NCI-H345 (cell line): ENCODE measurements at places on chromosomes 6 and 20.
A peak's percentile ranks its signal among the peaks of the same experiment; 100 is the strongest.

DNA sequence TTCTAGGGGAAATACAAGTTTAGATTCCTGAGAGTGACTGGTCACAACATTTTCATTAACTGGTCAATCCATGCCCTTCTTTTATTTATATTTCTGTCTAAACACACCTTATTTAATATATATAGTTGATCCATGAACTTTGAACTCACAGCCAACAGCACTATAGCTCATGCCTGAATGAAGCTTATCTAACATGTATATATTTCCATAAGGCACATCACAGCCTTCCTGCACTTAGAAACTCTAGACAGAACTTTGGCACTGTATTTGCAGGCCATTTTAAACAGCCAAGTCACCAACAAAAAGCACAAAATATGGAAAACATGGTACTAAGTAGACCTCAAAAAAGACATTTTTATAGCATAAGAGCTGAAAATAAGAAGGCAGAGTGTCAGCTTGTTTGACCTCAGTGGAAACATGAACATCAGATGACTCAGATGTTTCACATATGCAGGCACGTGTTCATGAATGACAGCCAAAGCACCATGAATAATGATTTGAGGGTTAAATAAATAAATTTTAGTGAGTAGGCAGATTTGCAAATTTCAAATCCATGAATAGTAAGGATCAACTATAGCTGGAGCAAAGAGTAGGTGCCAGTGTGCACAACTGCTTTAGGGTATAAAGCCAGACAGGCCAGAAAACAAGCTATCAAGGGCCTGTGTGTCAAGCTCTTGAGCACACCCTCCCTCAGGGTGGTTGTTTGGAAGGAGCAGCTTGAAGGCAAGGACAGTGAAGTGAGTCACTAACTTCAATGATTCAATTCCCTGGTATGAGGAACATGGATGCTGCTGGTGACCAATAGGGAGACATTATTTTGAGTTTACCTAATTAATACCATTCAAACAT lies 88.9 kb upstream of the NT5E start:
- no peak for DNase-seq

- peak; percentile 92 for DNase-seq
These were observed 50.5 kb upstream of the CSE1L start for GRCh38 chr20:48995589-48995988.

GRCh38 chr6:13288969-13289391 lies 39.4 kb downstream of the TBC1D7 start:
- DNase-seq, result no peak

DNA sequence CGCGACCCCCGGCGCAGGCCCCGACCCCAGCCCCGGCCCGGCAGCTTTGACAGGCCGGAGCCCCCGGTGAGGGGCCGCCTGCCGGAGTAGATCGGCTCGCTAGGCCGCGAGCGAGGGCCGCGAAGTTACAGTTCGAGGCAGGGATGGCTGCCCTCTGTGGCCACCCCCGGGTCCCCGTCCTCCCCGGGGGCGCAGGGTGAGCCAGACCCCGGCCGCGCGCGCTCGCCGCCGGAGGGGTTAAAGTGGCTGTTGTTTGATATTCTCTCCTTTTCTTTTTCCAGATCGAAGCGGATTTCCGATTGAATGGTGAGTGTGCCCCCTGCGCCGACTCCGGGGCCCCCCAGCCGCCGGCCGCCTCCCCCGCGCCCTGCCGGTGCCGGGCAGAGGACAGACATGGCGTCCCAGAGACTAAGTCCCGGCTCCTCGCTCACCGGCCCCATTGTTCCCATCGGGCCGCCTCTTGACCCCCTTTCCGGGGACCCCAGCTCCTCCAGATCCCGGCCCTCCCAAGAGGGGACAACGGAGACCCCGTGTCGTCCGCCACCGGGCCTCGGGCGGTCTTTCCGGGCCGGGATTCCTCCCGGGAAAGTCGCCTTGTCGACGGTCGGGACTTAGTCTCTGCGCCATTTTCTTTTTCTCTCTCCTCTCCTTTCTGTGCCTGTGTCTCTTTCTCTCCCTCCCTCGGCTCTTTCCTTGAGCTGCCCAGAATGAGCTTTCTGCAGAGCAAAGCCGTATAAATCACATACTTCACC lies 704 bp downstream of the TOP1 start:
- DNase-seq, result peak; percentile 25

- DNase-seq, result no peak
These were observed 30.9 kb upstream of the EDN3 start for GRCh38 chr20:59269411-59270025.

GRCh38 chr20:34047917-34048316 lies 54.2 kb downstream of the RALY start:
- no peak for DNase-seq

- DNase-seq, result peak; percentile 78
These were observed 46.2 kb downstream of the GJA10 start for GRCh38 chr6:89940225-89941027.

DNA sequence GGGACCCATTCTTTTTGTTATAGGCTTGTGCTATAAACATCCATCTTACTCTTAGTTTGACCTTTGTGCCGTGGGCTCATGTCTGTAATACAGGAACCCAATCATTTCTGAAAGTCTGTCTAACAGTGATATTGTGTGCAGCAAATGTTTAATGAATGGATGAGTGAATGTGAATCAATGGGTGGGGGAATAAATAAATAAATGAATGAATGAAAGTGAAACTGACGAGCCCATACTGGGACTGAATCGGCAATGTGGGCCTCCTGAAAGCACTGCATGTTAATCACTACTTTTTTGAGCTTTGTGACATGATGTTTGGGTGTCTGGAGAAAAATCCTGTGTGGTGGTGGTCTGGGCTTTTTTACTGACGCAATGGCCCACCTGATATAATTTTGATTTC lies 175.0 kb downstream of the GMPR start:
- DNase-seq, result no peak

DNA sequence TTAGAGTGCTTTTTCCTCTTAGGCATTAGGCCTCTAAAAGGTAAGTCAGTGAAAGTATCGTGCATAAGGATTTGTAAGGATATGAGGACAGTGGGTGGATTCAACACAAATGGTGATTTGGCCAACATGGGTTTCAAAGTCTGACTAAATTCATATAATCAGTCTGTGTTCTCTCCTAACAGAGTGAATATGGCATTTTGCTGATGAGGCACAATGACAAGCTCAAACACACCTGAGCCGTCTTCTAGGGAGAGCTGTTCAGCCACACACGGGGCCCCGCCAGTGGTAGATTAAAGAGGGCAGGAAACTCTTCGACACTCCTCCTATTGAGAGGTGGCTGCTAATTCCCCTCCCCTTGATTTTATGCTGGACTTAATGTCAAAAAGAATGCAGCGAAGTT lies 59.5 kb upstream of the PROKR2 start:
- no peak for DNase-seq

DNA sequence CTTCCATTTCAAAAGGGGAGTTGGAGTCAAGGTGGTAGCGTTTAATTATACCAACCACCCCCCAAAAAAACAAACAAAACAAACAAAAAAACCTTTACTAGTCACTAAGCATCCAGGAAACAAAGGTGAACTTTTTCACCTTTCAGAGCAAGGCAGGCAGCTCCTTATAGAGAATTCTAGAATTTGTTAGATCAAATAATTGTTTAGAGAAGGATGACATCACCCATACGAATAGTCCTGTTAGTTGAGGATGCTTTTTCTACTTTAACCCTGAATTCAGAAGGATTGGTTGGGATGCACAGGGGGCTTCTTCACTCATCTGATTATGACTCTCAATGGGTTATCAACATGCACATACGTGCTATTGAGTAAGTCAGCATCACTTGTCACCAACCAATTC lies 44.3 kb downstream of the GNAS start:
- DNase-seq, result no peak

- DNase-seq, result peak; percentile 80
These were observed 76.6 kb upstream of the PROKR2 start for GRCh38 chr20:5393218-5393870.

DNA sequence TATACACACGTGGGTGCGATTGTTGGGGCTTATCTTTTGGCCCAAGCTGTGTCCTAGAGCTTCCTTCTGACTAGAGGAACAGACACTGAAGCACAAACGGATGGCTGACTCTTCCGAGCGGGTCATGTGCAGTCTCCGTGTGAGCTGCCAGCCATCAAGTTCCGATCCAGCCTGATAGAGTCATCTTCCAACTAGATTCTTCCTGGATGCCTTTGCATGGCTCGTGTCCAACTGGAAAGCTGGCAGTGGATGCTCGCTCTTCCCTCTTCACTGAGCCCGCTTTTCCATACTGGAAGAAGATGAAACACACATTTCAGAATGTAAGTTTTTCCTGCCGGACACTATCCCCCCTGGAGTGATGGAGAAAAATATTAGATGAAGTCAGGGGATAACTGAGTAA lies 148.1 kb downstream of the SCML4 start:
- no peak for DNase-seq

- peak; percentile 51 for DNase-seq
These were observed 25.0 kb downstream of the CYB5R4 start for GRCh38 chr6:83884523-83884922.

GRCh38 chr6:53578371-53578770 lies 33.5 kb upstream of the GCLC start:
- no peak for DNase-seq

DNA sequence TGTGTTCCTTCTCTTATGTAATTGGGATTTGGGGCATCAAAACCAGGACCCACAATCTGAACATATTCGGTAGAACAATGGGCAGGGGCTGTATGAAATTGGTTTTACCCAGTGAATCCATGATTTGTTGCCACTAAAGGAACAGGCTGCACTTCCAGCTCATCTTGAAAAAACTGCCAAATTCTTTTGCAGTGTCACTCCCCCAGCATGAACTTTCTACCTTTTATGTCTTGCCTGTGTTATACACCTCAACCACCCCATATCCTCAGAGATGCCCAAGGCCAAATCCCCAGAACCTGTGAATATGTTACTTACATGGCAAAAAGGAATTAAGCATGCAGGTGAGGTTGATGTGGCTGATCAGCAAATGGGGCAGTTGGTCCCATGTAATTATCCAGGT lies 280.2 kb upstream of the ECI2 start:
- DNase-seq, result no peak

GRCh38 chr6:142874676-142875075 lies 70.3 kb downstream of the HIVEP2 start:
- no peak for DNase-seq

GRCh38 chr6:127918506-127919427 lies 17.9 kb upstream of the THEMIS start:
- DNase-seq, result no peak

GRCh38 chr6:170192905-170193304 lies 98.0 kb downstream of the DLL1 start:
- DNase-seq, result no peak

DNA sequence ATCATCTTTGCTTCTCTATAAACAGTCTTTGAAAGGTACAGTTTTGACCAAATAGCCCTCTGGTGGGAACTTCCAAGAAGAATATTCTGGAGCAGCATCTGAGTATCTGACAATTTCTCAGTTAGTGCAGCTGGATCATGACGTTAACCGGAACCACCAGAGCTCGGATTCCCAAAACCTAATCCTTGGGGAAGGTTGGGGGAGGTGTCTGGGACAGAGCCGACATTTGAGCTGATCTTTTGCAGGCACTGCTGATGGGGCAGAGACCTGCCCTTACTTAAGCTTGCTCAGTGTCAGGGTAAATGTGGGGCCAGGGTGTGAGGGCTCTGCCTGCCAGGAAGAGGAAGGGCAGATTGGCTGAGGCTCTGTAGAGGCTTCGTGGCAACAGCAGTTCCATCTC lies 416.6 kb downstream of the DHX35 start:
- no peak for DNase-seq

DNA sequence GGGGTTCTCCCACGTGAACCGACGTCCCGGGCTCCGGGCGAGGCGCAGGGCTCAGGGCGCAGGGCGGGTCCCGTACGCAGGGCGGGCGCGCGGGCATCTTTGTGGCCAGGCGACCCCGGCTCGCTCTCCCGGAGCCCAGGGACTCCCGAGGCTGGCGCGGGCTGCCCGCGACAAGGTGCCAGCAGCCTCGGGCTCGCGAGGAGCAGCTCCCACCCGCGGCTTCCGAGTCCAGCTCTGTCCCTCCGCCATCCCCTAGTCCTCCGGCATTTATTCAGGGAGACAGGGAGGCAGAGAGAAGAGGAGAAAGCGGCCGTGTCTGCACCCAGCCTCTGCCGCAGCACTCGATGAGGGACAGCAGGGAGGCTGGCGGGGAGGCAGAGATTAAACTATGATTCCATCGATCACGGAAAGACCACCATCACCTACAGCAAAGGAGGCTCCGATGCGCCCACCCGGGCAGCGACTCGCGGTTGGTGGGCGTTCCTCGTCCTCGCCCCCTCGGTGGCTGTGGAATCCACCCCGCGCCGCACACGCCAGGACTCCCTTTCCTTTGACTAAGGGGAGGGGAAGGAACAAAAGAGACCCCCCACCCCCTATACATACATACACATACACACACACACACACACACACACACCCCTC lies 1.1 kb downstream of the RGS17 start:
- peak; percentile 40 for DNase-seq

GRCh38 chr6:156559162-156559690 lies 218.0 kb upstream of the ARID1B start:
- no peak for DNase-seq

DNA sequence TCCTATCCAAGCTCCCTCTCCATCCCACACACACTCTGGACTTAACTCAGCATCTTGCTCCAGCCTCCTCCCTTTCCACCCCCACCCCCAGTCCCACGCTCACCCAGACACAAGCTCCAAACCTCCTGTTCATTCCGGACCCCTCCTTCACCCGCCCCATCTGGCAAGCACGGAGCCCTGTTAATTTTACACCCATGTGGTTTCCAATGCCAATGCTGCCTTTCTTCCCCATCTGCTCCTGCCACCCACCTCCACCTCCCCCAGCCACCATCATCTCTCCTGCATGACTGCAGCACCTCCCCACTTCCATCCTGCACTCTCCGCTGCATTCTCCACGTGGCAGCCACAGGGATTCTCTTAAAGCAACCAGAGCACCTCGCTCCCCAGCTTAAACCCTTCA lies 9.9 kb upstream of the CDK5RAP1 start:
- no peak for DNase-seq

GRCh38 chr6:159099276-159099675 lies 54.5 kb upstream of the TAGAP start:
- no peak for DNase-seq

DNA sequence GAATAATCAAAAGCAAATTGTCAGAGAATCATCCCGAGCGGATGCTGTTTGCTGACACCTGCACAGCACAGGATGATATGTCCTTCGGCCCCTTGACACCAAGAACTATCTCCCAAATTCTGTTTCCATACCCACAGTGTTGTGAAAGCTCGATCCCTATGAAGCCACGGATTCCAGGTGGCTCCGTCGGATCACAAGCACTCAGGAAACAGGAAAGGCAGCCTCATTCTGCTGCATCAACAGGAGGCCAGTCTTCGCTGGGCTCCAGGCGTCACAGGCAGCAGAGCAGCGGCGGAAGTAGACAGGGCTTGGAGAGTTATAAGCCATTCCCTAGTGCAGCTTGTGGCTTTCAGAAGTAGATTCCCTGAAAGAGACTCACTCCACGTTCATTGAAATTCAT lies 342.3 kb downstream of the C6orf118 start:
- DNase-seq, result no peak

DNA sequence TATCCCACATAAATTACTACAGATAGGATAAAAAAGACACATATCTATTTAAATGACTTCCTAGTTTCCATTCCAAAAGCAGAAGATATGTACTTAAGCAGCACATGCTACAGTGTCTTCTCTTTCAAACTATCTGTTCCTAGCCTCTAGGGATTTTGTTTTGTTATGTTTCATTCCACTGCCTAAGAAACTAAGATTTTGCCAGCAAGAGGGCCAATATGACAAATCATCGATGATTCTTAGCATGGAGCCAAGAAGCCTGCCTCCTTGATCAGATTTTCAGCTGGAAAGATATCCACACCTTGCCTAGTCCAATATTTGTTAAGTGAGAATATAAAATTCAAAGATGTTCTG lies 7.0 kb downstream of the SNX5 start:
- no peak for DNase-seq
